Activated naive CD4-positive, alpha-beta T cell treated with anti-CD3 and anti-CD28 coated beads for 36 hours (primary cell): ENCODE measurements at places on chromosomes 5 and 9. TPM values are rescaled to one million over a fixed set of nuclear protein-coding genes. Genes with fewer than 3 reads are reported as not detected.

Gene ZDHHC11B
- total RNA-seq, result not detected

Gene PCDHB6
- not detected for total RNA-seq

Gene CDH6
- total RNA-seq, result not detected

Gene BTNL3
- not detected for total RNA-seq

Gene PCDHGC5
- total RNA-seq, result not detected

Gene PKD2L2
- not detected for total RNA-seq

Gene EXOC3
- total RNA-seq, result 41.7 TPM

Gene ZFP2
- 0.17 TPM for total RNA-seq

Gene ARHGAP26
- total RNA-seq, result 17.0 TPM

Gene WWC1
- 1.7 TPM for total RNA-seq

Gene CCDC152
- 8.1 TPM for total RNA-seq

Gene SNX30
- total RNA-seq, result 4.6 TPM

Gene ERCC6L2
- 20.3 TPM for total RNA-seq

Gene RAPGEF1
- total RNA-seq, result 55.9 TPM

Gene SERINC5
- total RNA-seq, result 36.4 TPM

Gene SLC4A9
- 0.12 TPM for total RNA-seq

Gene COL15A1
- 0.05 TPM for total RNA-seq

Gene FGFR4
- 0.95 TPM for total RNA-seq

Gene CKMT2
- total RNA-seq, result not detected

Gene LEAP2
- 1.8 TPM for total RNA-seq

Gene TMC1
- total RNA-seq, result not detected
